ENCODE measurements at places on chromosomes 5 and 9.

GRCh38 chr5:93675460-93676450, 65.6 kb downstream of the POU5F2 start:
- DNase-seq, result no peak

- DNase-seq, result peak; percentile 51
Measured at GRCh38 chr5:67156976-67157583, 39.5 kb downstream of the CD180 start.

GRCh38 chr5:151757233-151758140, 944 bp downstream of the ATOX1 start:
- DNase-seq, result peak; percentile 48

DNA sequence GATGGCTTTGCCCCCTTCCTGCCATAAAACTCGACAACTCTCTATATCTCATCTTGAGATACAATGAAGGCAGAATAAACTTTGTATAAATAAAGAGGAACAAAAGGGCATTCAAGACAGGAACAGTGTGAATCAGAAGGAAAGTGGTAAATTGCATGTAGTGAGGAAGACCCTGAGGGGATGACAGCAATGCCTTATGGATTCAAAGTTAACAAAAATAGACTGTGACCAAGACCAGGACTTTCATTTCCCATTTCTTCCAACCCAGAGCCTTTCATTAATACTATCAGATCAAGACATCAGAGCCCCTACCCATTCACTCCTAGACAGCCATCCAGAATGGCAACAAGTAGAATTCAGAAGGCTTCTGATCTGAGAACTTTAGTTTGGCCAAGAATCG, 46.4 kb upstream of the ZNF462 start:
- DNase-seq, result peak; percentile 60

DNA sequence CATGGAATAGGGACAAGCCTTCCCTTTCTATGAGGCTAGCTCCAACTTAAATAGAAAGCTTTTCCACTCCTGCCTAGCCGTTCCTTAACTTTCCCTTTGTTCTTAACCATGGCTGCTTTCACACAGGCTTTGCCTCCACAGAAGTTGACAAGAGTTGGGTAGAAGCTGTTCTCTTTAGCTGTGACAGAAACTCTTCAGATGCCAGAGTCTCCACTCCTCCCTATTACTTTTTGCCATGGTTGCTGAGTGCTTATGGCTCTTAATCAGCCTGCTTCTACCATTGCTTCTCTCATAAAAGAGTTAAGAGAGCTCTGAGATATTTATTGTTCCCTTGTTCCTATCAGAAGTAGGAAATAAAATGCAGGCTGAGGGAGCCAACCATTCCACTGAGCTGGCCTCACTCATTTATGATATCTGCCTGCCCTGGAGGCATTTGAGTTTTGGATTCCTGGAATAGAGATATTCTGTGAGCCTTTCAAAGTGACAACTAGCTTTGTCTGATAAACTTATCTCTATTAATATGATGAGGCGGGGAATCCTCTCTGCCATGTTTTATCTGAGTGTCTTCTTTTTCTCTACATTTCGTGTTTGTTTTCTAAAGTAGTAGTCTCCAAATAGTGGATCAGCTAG, 162.6 kb downstream of the DMAC1 start:
- DNase-seq, result no peak

DNA sequence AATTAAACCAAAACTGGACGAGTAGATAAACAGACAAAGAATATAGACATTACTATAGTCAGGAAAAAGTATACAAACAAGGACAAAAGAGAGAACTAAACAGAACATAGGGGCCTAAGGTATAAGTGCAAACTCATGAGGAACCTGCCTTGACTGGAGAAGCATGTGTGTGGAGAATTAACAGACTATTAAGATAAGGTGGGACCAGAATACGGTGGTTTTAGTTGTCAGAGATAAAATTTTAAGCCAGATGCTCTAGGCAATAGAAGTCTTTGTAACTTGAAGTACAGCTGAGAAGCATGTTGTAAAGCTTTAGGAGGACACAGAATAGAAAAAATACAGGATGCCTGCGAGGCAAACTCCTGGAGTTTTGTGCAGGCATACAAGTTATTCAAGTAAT, 707.1 kb downstream of the PTPRD start:
- no peak for DNase-seq

DNA sequence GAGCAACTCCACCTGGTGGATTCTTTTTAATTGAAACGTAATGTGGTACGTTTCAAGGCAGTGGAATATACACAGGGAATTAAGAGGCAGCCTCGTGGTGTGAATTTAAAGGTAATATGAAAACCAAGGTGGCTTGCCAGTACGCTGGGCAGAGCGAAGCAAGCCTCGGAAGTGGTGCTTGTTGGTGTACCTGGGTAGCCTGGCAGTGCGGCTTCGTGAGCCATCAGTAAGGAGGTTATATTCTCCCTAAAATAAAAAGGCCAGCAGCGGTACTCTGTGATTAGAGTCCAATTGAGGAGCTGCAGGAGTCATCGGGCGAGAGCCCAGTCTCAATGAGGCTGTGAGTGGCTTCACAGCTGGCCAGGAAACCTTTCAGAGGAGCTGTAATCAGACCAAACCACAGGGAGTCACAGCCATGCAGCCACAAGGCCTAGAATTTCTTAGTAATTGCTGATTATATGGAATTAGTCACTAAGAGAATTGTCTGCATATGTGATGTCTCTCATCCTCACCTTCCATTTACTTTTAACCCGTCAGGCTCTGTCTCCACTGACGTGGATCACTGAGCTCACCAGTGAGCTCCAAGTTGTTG, 57.7 kb downstream of the DCP2 start:
- no peak for DNase-seq

- DNase-seq, result peak; percentile 58
Measured at GRCh38 chr5:95884017-95884325, 61.4 kb upstream of the GLRX start.

- peak; percentile 84 for DNase-seq
Measured at GRCh38 chr9:129962889-129963703, 79.9 kb downstream of the FNBP1 start.

- DNase-seq, result peak; percentile 42
Measured at GRCh38 chr9:77649109-77649812, 1.1 kb upstream of the GNA14 start.

DNA sequence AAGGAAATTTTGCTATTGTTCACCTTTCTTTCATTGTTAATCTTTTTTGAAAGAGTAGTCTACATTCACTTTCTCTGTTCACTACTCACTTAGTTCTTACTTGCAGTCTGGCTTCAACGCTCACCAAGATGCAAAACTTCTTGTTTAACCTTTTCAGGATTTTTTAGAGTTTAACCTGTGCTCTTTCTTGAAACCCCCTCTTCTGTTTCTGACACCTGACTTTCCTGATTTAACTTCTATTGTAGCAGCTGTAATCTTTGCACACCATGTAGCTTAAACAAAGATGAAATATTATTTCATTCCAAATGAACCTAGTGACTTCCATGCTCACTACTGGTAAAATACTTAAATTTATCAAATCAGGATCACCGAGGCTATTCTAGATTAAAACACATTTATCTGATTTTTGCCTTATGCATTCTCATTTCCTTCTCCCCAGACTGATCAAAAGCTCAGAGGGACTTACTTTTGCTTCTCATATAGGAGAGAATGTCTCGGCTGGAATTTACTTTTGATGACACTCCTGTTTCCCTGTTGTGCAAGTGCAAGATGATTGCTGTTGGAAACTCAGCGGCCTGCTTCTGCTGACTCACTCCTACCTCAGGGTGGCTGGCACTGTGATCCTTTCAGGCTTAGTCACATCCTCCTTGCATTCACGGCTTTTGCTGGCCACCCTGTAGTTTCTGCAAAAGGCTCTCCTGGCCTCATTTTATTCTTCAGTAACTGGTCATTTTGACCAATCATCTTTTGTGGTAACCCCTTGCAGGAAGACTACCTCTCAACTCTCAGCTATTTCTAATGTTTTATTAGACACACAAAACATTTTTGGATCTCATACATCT, 109.3 kb upstream of the IFNE start:
- peak; percentile 92 for DNase-seq

- DNase-seq, result peak; percentile 53
Measured at GRCh38 chr9:101387871-101388506, 3.2 kb upstream of the BAAT start.

- no peak for DNase-seq
Measured at GRCh38 chr5:91144491-91145332, 238.4 kb downstream of the ARRDC3 start.

- no peak for DNase-seq
Measured at GRCh38 chr9:136011703-136012496, 50.7 kb upstream of the UBAC1 start.

- DNase-seq, result no peak
Measured at GRCh38 chr9:26809795-26810194, 82.8 kb downstream of the CAAP1 start.

GRCh38 chr5:159290741-159291140, 27.7 kb downstream of the UBLCP1 start:
- no peak for DNase-seq

DNA sequence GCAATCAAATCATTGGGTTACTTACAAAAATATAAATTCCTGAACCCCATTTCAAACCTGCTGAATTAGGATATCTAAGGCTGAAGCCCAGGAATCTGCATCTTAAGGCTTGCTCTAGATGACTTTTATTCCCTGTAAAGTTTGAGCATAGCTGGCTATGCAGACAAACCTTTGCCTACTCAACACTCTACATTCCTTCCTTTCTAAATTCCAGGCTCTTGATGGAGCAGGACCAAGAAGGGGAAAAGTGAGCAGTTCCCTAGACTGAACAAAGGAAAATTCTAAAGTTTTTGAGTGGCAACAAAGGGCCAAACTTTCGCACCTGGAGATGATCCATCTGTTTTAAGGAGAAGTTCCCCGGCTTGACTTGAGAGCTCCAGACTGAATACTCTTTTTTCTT, 9.8 kb upstream of the ADRA1B start:
- DNase-seq, result no peak

DNA sequence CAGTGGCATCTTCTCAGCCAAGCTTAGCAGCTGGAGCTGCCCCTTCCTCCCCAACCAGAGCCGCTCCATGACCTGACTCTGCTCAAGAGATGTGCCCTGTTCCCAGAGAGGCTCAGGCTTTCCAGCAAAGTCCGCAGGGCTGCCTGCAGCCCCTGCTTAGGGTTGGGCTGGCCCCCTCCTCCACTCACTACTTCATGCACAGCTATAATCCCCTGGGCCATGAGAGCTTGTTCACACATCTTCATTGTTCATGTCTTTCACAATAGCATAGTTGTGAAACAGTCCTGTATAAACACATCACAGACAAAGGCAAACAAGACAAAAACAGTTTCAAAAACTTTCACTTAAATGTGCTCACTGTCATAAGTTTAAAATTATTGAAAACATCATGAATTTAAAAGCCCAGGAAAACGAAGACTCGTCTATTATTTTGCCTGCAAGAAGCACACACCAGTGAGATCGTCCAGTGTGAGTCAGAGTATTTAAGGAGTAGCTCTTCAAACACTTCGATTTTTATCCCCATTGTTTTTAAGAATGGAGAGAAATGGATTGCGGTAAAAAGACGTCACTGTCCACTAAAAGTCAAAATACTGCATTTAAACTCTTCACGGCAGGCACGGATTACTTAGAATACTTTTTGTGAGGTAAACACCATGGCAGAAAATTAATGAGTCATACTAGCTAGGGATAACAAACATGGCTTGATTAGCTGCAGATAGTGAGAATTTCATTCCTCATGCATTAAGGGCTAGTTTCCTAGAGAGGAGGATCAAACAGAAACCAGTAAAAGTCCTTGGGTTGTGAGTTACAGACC, 40.7 kb upstream of the S1PR3 start:
- peak; percentile 38 for DNase-seq

- no peak for DNase-seq
Measured at GRCh38 chr9:85528142-85528541, 213.6 kb downstream of the AGTPBP1 start.

GRCh38 chr5:179370490-179371120, 25.3 kb upstream of the ADAMTS2 start:
- DNase-seq, result no peak

DNA sequence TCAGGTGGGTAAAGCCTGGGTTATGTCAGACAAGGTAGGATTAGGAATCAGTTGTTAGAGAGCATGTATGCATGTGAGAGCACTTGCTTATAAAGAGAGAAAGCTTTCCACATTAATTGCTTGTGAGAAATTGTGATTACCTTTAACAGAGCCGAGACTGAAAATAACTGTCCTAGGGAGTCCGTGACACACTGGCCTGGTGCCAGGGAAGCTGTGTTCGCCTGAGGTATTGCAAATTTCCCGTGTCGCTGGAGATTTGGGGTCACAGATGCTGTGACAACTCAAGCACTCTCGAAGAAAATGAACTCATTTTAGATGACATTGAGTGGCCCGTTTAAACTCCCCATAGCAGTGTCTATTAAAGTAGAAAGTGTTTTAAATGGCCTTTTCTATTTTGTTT, 9.6 kb downstream of the SLC1A1 start:
- DNase-seq, result no peak

GRCh38 chr9:70600506-70600905, 186.0 kb upstream of the KLF9 start:
- peak; percentile 46 for DNase-seq

- peak; percentile 72 for DNase-seq
Measured at GRCh38 chr5:78677777-78678668, 29.5 kb upstream of the LHFPL2 start.

- DNase-seq, result no peak
Measured at GRCh38 chr5:124061663-124062062, 549.7 kb downstream of the CSNK1G3 start.

- peak; percentile 24 for DNase-seq
Measured at GRCh38 chr9:77647267-77648233, 572 bp downstream of the GNA14 start.

All from suppressor macrophage treated with lipopolysaccharide for 1 hour (primary cell).